ENCODE measurements at places on chromosomes 1 and 21.

- H3K27ac ChIP-seq, result no peak overlapping the region
- no peak overlapping the region for H3K4me3 ChIP-seq
- H3K4me1 ChIP-seq, result no peaks in the 10 kb centered on the region
- H3K36me3 ChIP-seq, result no peaks in the 10 kb centered on the region
- no peaks in the 10 kb centered on the region for H3K27me3 ChIP-seq
- no peak for DNase-seq
Measured at GRCh38 chr1:54176621-54177327, 23.1 kb downstream of the CYB5RL start.

GRCh38 chr1:22057861-22058260 lies 5.4 kb downstream of the CDC42 start:
- H3K4me1 ChIP-seq, result peaks cover 11% of the 10 kb centered on the region
- H3K27me3 ChIP-seq, result no peaks in the 10 kb centered on the region
- H3K36me3 ChIP-seq, result peaks cover 43% of the 10 kb centered on the region
- H3K27ac ChIP-seq, result no peak overlapping the region

DNA sequence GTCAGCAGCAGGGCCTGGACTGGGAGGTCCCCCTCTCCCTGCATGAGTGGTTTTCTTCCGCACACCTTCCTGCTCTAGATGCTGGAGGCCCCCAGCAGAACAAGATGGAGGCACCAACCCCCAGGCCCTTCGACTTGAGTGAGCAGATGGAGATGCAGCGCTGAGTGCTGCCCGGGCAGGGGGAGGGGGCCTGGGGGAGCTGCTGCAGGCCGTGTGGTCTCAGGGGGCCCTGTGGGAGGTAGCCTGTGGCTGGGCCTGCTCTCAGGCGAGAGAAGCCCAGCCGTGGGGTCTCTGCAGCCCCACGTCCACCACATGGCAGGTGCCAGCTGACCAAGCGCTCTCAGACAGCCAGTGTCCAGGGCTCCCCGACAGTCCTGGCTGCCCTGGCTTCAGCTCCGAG lies 1.2 kb upstream of the FAAP20 start:
- H3K4me3 ChIP-seq, result no peak overlapping the region
- H3K27ac ChIP-seq, result no peak overlapping the region
- DNase-seq, result no peak
- no peaks in the 10 kb centered on the region for H3K27me3 ChIP-seq
- H3K4me1 ChIP-seq, result peaks cover 15% of the 10 kb centered on the region
- H3K36me3 ChIP-seq, result no peaks in the 10 kb centered on the region

DNA sequence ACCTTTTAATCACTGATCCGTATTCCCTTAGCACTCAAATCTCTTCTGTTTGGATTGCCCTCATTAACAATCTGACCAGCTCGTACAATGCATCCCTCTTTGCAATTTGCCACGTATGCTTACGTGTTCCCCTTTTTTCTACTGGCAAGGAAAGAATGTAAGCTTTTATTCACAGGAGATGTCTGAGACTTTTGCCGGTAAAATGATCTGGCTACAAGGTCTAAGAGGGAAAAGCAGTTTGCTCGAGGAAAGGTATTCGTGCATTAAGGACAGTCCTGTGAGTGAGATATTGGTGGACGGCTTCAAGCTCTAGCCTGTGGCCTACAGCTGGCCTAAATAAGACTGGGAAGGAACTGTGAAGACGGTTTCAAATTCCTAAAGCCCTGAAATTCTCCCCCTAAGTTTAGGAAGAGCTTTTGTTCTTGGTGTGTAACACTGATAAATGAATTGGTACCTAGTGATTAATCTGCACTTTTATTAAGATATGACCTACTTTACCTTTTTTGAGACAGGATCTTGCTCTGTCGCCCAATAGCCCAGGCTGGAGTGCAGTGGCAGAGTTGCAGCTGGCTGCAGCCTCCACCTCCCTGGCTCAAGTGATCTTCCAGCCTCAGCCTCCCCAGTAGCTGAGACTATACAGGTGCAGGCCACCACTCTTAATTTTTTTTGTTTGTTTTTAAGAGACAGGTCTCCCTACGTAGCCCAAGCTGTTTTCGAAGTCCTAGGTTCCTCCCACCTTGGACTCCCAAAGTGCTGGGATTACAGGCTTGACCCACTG lies 895 bp upstream of the UBR4 start:
- no peaks in the 10 kb centered on the region for H3K27me3 ChIP-seq
- H3K27ac ChIP-seq, result peak overlapping the region; percentile 94
- peak overlapping the region; percentile 79 for H3K4me3 ChIP-seq
- H3K4me1 ChIP-seq, result peaks cover 20% of the 10 kb centered on the region
- no peak for DNase-seq

GRCh38 chr1:1927751-1928150 lies 8.7 kb upstream of the TMEM52 start:
- DNase-seq, result no peak
- H3K27me3 ChIP-seq, result no peaks in the 10 kb centered on the region
- no peak overlapping the region for H3K27ac ChIP-seq
- no peaks in the 10 kb centered on the region for H3K4me1 ChIP-seq
- no peak overlapping the region for H3K4me3 ChIP-seq
- peaks cover 7% of the 10 kb centered on the region for H3K36me3 ChIP-seq

GRCh38 chr1:2391931-2392509 lies 379 bp downstream of the RER1 start:
- peak overlapping the region; percentile 66 for H3K4me3 ChIP-seq
- peak overlapping the region; percentile 87 for H3K27ac ChIP-seq
- no peak for DNase-seq
- peaks cover 55% of the 10 kb centered on the region for H3K36me3 ChIP-seq
- H3K4me1 ChIP-seq, result peaks cover 18% of the 10 kb centered on the region

GRCh38 chr1:232548691-232549090 lies 81.2 kb downstream of the SIPA1L2 start:
- H3K4me1 ChIP-seq, result peaks cover 31% of the 10 kb centered on the region
- DNase-seq, result no peak
- H3K36me3 ChIP-seq, result peaks cover 6% of the 10 kb centered on the region

DNA sequence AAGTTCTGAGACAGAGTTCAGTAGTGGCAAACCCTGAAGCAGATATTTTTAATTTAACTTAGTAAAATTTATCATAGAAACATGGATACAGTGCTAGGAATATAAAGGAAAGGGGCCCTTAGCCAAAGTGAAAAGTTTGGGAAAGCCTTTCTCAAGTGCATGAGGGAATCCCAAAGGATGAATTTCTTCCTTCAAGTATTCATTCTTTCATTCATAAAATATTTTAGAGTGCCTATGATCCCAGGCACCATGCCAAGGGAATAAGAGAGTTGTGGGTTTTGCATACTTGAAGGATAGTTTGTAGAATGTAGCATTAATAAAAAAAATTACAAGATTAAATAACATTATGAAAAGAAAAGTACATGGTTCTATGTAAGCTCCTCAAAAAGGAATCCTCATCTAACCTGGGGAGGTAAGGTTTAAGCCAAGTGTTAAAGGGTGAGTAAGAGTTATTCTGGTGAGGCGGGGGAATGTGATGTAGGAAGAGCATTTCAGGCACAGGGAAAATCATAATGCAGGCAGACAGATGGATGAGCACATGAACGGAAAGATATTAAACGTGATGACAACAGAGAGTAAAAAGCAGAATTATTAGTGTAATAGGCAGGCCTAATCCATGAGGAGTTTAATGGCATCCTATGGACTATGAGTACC lies 40.4 kb upstream of the NTNG1 start:
- no peak overlapping the region for H3K4me3 ChIP-seq
- no peak overlapping the region for H3K27ac ChIP-seq
- no peaks in the 10 kb centered on the region for H3K27me3 ChIP-seq
- peaks cover 6% of the 10 kb centered on the region for H3K36me3 ChIP-seq
- DNase-seq, result no peak

DNA sequence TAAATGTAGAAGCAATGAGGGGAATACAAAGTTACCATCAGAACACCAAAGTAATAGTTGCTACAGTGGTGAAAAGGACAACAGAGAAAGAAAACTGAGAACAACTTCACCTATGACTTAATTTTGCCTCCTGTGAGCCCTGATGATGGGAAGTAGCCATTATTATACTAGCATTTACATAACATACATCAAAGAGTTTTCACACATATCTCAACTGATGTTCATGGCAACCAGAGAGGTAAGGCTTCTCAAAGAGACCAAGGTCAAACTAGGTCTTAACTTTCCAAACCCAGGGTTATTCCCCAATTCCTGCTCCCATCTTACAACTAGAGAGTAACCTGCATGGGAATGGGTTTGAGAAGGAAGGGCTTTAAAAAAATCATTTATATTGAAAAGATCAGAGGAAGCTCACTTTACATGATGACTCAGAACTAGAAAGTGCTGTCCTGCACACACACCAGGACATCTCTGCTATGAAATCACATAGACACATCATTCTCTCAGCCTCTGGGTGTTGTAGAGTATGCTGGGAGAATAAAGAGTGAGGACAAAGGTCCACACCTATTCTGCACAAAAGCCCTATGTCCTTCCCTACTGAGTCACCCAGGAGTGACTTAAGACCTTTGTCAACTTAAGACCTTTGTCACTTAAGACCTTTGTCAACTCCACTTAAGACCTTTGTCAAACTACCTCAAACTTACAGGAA lies 179.7 kb downstream of the TNFSF18 start:
- H3K4me1 ChIP-seq, result peaks cover 7% of the 10 kb centered on the region
- no peak overlapping the region for H3K4me3 ChIP-seq
- no peak for DNase-seq
- no peaks in the 10 kb centered on the region for H3K36me3 ChIP-seq

GRCh38 chr1:200036619-200037270 lies 9.2 kb downstream of the NR5A2 start:
- no peak overlapping the region for H3K4me3 ChIP-seq
- peaks cover 44% of the 10 kb centered on the region for H3K27me3 ChIP-seq
- H3K36me3 ChIP-seq, result no peaks in the 10 kb centered on the region
- H3K27ac ChIP-seq, result no peak overlapping the region
- no peaks in the 10 kb centered on the region for H3K4me1 ChIP-seq

GRCh38 chr1:48047116-48047515 lies 49.9 kb upstream of the TRABD2B start:
- no peaks in the 10 kb centered on the region for H3K27me3 ChIP-seq
- H3K4me3 ChIP-seq, result no peak overlapping the region
- H3K27ac ChIP-seq, result no peak overlapping the region
- no peaks in the 10 kb centered on the region for H3K36me3 ChIP-seq
- H3K4me1 ChIP-seq, result peaks cover 30% of the 10 kb centered on the region

- peaks cover 7% of the 10 kb centered on the region for H3K4me1 ChIP-seq
- no peak overlapping the region for H3K4me3 ChIP-seq
- H3K27ac ChIP-seq, result no peak overlapping the region
- H3K36me3 ChIP-seq, result peaks cover 68% of the 10 kb centered on the region
- DNase-seq, result no peak
- no peaks in the 10 kb centered on the region for H3K27me3 ChIP-seq
Measured at GRCh38 chr1:11061652-11062365, 2.0 kb upstream of the SRM start.

DNA sequence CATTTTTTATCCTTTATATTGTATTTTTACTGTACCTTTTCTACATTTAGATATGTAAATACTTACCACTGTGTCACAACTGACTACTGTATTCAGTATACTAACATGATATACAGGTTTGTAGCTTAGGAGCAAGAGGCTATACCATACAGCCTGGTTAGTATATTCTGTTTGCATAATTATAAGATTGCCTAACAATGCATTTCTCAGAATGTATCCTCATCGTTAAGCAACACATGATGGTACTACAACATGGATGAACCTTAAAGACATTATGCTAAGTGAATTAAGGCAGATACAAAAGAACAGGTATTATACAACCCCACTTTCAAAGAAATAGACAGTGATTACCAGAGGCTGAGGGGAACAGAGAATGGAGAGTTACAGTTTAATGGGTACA lies 62.7 kb downstream of the RUSC1 start:
- peaks cover 6% of the 10 kb centered on the region for H3K4me1 ChIP-seq
- H3K4me3 ChIP-seq, result no peak overlapping the region
- H3K27ac ChIP-seq, result no peak overlapping the region
- peaks cover 55% of the 10 kb centered on the region for H3K36me3 ChIP-seq
- DNase-seq, result no peak
- H3K27me3 ChIP-seq, result no peaks in the 10 kb centered on the region

GRCh38 chr1:181222972-181223505 lies 134.5 kb downstream of the IER5 start:
- H3K4me1 ChIP-seq, result no peaks in the 10 kb centered on the region
- H3K36me3 ChIP-seq, result no peaks in the 10 kb centered on the region
- H3K27me3 ChIP-seq, result no peaks in the 10 kb centered on the region
- H3K27ac ChIP-seq, result no peak overlapping the region

DNA sequence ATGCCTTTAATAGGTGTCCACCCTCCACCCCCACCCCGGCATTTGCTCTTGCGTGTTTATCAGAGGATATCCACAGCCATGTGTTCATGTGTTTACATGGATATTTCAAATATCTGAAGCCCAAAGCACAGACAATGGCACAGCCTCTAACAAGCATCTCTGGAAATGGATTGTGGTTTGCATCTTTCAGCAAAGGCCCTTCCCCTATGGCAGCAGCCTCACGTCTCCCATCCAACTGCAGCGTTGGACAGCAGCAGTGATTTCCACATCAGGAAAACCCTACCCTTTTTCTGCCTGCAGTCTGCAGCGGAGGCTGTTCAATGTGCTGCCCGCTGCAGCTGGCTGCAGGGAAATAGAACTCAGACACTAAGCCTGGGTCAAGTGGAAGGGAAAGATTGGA lies 1.6 kb downstream of the RASSF5 start:
- DNase-seq, result no peak
- H3K4me3 ChIP-seq, result peak overlapping the region; percentile 72
- H3K27me3 ChIP-seq, result no peaks in the 10 kb centered on the region
- peak overlapping the region; percentile 72 for H3K27ac ChIP-seq
- H3K36me3 ChIP-seq, result peaks cover 9% of the 10 kb centered on the region

DNA sequence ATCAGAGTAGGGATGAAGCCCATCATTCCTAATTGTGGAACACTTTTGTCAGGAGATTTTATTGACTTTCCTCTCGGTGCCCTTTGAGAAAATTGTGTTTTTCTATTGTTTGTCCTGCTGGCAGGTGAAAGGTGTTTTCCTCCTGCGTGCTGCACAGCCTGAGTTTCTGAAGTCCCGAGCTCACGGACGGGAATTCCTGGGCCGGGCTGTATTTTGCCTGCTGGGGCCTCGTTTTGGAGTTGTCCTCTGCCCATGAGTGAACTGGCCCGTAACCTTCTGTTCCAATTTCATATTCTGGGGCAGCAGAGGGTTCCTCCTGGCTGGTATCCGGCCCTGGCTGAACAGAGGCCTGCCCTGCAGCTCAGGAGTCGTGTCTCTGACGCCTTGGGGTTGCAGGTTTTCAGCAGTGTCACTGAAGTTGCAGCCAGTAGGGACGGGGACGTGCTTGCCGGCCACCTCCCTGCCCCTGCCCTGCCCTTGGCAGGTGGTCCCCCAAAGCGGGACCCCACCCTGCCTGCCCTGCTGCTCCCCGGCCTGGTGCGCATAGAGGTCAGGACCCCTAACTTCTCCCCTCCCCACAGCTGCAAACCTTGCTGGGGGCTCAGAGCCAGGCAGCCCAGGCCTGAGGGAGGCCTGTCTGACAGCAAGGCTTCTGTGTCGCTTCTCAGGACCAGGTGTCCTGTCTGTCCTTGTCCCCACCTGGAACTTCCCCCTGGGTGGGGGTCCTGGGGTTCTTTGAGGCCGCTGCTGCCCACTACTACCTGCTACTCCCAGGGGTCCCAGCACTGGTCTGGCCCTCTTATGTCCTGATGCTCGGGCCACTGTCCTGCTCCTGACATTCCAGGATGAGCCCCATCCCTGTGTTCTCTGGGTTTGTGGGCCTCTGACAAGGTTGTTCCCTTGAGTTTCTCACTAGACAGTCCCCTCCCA lies 49.0 kb downstream of the SLX9 start:
- H3K36me3 ChIP-seq, result peaks cover 4% of the 10 kb centered on the region
- H3K27me3 ChIP-seq, result no peaks in the 10 kb centered on the region
- H3K4me1 ChIP-seq, result no peaks in the 10 kb centered on the region

Measured in MCF 10A (cell line).